ENCODE measurements at places on chromosomes 4 and X. TPM values are rescaled to one million over a fixed set of nuclear protein-coding genes. Genes with fewer than 3 reads are reported as not detected.
A peak's percentile ranks its signal among the peaks of the same experiment; 100 is the strongest.

DNA sequence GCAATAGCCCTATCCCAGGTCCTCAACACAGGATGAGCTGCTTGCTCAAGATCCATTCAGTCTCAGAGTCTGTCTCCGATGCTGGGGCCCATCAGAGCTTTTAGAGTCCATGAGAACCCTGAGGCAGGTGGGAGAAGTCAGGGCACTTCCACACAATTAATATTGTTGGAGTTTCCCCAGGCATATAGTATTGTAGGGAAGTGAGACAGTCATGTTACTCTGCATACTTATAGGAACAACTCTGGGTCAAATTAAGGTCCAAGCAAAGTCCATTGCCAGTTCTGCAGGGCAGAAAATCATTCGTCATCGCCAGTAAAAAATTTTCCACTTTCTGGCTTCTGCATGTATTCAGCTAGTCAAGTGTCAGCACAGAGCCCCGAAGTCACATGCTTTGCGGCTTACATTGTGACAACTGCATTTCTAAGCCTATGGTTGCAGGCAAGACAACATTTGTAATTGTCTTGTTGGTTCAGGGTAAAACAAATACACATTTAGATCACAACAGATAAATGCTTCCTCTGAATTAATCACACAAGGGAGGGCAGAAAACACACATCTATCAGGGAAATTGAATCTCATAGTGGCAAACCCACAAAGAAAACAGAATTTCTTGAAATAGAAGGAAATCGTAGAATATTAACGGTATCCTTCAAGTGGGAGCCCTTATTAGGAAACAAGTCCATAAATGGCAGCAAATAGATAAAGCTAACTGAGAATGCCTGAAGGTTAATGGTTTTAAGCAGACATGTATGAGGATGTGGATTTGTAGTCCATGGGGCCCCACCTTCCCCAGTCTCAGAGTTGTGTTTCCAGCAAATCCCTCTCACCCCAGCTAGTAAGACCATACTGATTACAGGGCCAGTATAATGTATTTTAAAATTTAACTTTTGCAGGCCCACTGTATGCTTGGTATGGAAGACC, 412.1 kb upstream of the RASGEF1B start:
- no peak for DNase-seq

- no peak for DNase-seq
Observed at GRCh38 chrX:120334603-120335002, 23.3 kb upstream of the TMEM255A start.

DNA sequence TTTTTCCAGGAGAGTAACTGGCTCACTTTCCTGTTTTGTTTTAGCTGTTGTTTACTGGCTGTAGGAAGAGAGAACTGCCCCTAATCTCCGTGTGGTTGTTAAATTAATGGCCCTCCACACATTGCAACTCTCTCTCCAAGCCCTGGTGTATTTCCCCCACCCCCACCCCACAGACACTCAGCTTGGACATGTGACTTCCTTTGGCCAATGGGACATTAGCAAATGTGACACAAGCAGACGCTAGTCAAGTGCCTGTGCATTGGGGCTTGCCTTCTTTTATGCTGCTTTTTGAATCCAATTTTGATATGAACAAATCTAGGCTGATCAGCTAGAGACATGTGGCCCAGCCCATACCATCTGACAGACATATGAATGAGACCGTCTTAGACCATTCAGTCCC, 59.6 kb upstream of the TAB3 start:
- no peak for DNase-seq

GRCh38 chr4:7531640-7531994, 96.9 kb upstream of the PSAPL1 start:
- no peak for DNase-seq

GRCh38 chr4:68494688-68495087, 47.4 kb downstream of the TMPRSS11E start:
- no peak for DNase-seq

- peak; percentile 86 for DNase-seq
Observed at GRCh38 chr4:37873386-37873785, 17.5 kb upstream of the TBC1D1 start.

GRCh38 chrX:147226801-147227200, 412.3 kb upstream of the CXorf51A start:
- DNase-seq, result no peak

- DNase-seq, result no peak
Observed at GRCh38 chrX:95059909-95060308, 1385.9 kb downstream of the FAM133A start.

DNA sequence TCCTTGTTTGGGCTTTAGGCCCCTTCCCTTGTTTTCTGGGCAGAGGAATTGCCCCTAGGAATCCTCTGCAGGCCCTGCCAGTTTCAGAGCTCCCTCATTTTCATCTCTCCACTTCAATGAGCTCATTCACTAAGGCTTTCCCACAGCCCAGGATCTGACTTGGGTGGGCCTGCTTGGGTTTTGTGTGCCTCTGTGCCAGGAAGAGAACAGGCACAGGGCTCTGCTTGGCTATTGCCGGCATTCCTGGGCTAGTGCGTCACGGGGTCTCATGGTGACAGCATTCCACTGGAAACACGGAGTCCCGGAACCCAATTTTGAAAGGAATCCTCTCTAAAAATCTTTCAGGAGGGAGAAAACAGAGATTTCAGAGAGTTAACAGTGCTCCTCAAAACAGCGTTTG, 150.5 kb downstream of the VCX3A start:
- DNase-seq, result no peak

DNA sequence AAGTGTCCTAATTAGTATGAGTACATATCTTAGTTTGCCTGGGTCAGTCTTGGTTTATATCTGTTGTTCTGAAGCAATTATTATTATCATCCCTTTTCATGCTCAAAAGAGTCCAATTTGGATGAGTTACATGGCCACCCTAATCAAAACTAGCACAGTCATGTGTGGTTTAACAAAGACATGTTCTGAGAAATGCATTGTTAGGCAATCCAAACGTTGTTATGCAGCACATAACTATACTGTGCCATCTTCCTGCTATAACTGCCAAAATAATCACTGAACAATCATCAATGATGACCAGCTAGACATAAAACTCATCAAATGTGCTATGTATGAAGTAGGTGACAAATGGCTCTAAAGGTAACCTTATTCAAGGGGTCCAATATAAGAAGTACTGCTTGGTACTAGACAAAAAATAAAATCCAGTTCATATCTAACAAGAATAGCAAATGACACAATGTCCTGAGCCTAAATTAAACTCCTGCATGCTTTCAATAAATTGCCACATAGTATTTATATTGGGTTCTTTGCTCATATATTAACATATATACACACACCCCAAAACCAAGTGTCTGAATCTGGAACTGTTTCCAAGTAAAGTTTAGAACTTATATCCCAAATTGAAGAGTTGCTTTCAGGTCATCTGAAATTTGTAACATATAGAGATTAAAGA, 41.9 kb downstream of the CNOT6L start:
- peak; percentile 36 for DNase-seq

DNA sequence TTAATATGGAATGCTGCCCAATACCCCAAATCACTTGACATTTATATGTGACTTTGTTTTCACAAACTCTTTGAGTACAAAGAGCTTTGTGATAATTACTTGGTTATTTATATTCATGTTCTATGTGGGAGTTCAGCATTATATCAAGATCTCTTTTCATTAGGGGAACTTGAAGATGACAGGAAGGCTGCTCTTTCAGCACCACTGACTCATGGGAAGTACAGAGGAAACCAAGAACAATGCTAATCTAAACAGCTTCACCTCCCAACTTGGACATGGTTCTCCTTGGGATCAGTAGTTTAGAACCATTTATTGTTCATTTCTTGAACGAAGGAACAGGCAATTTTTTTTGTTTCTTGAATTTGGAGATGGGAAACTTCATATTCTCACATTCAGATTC, 184.0 kb upstream of the AFF2 start:
- no peak for DNase-seq

- DNase-seq, result no peak
Observed at GRCh38 chr4:40601641-40602040, 28.0 kb downstream of the RBM47 start.

- DNase-seq, result no peak
Observed at GRCh38 chr4:4800646-4801408, 58.6 kb upstream of the MSX1 start.

DNA sequence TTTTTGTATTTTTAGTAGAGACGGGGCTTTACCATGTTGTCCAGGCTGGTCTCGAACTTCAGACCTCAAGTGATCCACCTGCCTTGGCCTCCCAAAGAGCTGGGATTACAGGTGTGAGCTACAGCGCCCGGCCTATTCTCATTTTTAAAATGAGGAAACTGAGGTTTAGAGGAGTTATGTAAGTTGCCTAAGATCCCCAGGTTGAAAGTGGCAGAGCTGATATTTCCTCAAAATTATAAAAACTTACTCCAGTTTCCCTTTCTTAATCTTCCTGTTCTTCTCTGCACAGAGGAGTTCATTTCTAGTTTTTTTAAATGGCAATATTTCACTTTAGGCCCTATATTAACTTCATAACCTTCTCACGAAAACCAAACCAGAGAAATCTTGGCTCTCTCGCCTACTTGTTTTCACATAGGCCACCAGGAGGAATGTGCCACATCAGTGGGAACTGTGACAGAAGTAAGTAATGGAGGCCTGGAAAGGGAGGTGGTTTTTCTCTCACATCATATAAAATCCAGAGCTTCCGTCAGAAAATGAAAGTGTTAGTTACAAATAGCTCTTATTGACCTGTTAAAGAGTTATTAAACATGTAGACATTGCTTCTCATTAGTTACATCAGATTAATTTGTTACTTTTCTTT, 16.1 kb upstream of the RS1 start:
- DNase-seq, result no peak

- DNase-seq, result peak; percentile 47
Observed at GRCh38 chrX:41781500-41781899, 57.5 kb downstream of the GPR82 start.

DNA sequence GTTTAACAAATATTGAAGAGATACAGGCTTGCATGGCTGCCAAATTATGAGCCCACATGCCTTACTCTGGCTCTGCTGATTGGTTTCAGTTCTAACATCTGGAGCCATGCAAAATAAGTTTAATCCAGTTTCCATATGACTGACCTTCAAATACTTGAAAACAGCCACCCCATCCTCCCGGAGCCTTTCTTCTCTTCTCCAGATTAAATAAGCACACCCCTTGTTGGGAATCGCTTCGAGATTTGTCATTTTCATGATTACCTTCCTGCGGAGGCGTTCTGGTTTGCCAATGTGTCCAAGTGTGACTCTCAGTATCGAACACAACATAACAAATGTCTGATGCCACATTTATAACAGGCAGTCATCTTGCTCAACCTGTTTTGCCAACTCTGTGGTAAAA, 101.6 kb upstream of the JADE1 start:
- no peak for DNase-seq

GRCh38 chr4:36214735-36215485, 29.4 kb downstream of the ARAP2 start:
- DNase-seq, result no peak

DNA sequence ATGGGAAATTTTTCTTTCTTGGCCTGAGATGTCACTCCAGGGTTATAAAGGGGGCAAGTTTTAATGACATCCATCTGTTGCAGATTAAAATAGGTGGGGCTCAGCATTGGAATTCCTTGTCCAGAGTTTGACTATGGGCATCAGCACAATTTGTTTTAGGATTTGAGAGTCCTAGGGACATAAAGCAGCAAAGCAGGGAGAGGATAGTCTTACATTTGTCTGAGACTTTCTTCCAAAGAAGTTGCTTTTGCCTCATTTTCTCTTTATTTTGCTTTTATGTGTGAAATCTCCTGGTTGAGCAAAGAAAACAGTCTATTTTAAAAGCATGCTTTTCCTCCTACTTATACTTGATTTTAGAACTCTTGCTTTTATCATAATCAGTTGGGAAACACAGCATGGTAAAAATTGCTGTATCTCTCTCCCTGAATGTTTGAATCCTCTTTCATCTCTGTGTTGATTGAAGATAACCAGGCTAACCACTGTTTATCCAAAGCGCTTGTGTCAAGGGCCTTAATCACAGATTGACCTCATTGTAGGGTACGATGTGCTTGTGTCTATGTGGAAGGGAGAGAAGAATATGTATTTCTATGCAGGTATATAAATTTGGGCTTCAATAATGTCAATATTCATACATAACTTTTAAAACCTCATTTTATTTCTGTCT, 121.5 kb downstream of the ANK2 start:
- DNase-seq, result no peak

CXCL8 gene
- total RNA-seq, result 36.2 TPM

PNMA6A gene
- total RNA-seq, result not detected

ATP10D gene
- 16.9 TPM for total RNA-seq

All from MCF 10A (cell line).